ENCODE measurements at places on chromosomes 5 and 9. TPM values are rescaled to one million over a fixed set of nuclear protein-coding genes. Genes with fewer than 3 reads are reported as not detected.
A peak's percentile ranks its signal among the peaks of the same experiment; 100 is the strongest.

The CDX1 gene
- total RNA-seq = not detected

The PLPPR1 gene
- 0.19 TPM for total RNA-seq

The GNE gene
- 25.7 TPM for total RNA-seq

The DAB2IP gene
- 102 TPM for total RNA-seq

The IFNA13 gene
- total RNA-seq = not detected

DNA sequence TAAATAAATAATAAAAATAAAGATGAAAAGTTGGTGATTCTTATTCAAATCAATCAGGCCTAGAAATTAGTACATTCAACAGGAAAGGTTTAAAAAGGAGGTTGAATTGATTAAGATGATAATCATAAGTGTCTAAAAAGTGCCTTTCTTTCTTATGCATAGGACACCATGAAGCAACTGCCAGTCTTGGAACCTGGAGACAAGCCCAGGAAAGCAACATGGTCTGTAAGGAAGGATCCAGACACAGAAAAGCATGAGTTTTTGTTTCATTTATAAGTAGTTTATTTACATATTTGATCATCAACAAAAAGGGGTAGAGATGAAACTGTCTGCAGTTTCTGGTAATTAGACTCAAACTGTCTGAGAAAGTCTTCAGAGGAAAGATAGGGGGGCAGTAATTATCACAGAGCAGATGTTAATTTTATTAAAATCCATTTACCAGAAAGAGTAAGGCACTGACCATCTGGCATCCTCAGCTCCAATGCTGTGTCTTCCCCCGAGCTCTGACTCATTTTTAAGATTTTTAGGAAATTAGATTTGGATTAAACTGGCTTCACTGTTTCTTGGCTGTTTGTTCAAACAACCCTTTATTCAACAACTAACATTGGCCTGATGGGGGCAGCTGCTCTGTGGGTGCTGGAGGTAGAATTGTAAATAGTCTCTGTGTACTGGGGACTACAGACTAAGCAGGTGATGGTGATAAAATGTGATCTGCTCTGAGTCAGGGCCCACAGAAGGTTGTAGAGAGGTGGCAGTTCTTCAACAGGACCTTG is 2.7 kb downstream of the RABEPK start:
- no peak for DNase-seq
- no peak overlapping the region for H3K4me3 ChIP-seq
- H3K27me3 ChIP-seq = no peaks in the 10 kb centered on the region
- no peak overlapping the region for H3K27ac ChIP-seq
- peaks cover 47% of the 10 kb centered on the region for H3K36me3 ChIP-seq

- no peaks in the 10 kb centered on the region for H3K36me3 ChIP-seq
- H3K27me3 ChIP-seq = no peaks in the 10 kb centered on the region
- H3K4me1 ChIP-seq = peaks cover 30% of the 10 kb centered on the region
- DNase-seq = no peak
These were observed 56.7 kb upstream of the CLINT1 start for GRCh38 chr5:157915638-157916037.

DNA sequence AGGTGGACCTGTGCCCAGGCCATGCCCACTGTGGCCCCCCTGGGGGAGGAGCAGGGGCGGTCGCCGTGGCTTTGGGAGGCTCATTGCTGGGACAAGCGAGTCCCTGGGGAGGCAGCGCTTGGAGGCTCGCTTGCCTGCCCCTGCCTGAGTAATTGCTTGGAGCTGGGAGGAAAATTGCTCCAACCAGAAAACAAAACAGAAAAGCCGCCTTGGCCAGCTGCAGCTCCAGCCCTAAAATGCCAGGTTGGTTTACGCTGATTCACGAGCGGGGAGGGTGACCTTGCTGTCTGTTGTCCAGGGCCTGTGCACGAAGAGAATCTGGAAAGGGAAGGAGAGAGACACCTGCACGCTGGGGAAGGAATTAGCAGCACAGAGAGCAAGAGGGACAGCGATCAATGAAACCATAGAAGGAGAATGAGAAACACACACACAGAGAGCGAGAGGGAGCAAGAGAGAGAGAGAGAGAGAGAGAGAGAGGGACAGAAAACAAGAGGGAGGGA is 25.3 kb downstream of the NTNG2 start:
- no peak overlapping the region for H3K4me3 ChIP-seq
- no peaks in the 10 kb centered on the region for H3K4me1 ChIP-seq
- H3K36me3 ChIP-seq = no peaks in the 10 kb centered on the region
- H3K27me3 ChIP-seq = no peaks in the 10 kb centered on the region
- H3K27ac ChIP-seq = no peak overlapping the region

GRCh38 chr5:74519161-74519571 is 121.4 kb downstream of the ENC1 start:
- H3K27me3 ChIP-seq = no peaks in the 10 kb centered on the region
- H3K36me3 ChIP-seq = no peaks in the 10 kb centered on the region
- no peaks in the 10 kb centered on the region for H3K4me1 ChIP-seq
- DNase-seq = no peak
- no peak overlapping the region for H3K27ac ChIP-seq

- no peaks in the 10 kb centered on the region for H3K27me3 ChIP-seq
- no peak for DNase-seq
- peak overlapping the region; percentile 59 for H3K27ac ChIP-seq
- no peak overlapping the region for H3K4me3 ChIP-seq
- H3K36me3 ChIP-seq = no peaks in the 10 kb centered on the region
These were observed 19.0 kb downstream of the C9orf152 start for GRCh38 chr9:110188991-110189390.

GRCh38 chr9:116683535-116683934 is 3.6 kb upstream of the TRIM32 start:
- no peak for DNase-seq
- H3K4me3 ChIP-seq = no peak overlapping the region
- no peaks in the 10 kb centered on the region for H3K27me3 ChIP-seq
- no peak overlapping the region for H3K27ac ChIP-seq
- peaks cover 19% of the 10 kb centered on the region for H3K4me1 ChIP-seq

DNA sequence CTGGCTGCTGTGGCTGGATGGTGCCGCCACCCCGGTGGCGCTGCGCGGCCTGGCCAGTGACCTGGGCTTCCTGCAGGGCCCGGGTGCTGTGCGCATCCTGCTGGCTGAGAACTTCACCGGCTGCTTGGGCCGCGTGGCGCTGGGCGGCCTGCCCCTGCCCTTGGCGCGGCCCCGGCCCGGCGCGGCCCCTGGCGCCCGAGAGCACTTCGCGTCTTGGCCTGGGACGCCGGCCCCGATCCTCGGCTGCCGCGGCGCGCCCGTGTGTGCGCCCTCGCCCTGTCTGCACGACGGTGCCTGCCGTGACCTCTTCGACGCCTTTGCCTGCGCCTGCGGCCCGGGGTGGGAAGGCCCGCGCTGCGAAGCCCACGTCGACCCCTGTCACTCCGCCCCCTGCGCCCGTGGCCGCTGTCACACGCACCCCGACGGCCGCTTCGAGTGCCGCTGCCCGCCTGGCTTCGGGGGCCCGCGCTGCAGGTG is 17.5 kb downstream of the CRB2 start:
- H3K27me3 ChIP-seq = peaks cover 77% of the 10 kb centered on the region
- peaks cover 6% of the 10 kb centered on the region for H3K4me1 ChIP-seq
- no peaks in the 10 kb centered on the region for H3K36me3 ChIP-seq
- H3K4me3 ChIP-seq = no peak overlapping the region

- no peaks in the 10 kb centered on the region for H3K36me3 ChIP-seq
- DNase-seq = no peak
- no peaks in the 10 kb centered on the region for H3K27me3 ChIP-seq
- H3K4me1 ChIP-seq = no peaks in the 10 kb centered on the region
These were observed 240.7 kb downstream of the COX7C start for GRCh38 chr5:86858442-86858841.

DNA sequence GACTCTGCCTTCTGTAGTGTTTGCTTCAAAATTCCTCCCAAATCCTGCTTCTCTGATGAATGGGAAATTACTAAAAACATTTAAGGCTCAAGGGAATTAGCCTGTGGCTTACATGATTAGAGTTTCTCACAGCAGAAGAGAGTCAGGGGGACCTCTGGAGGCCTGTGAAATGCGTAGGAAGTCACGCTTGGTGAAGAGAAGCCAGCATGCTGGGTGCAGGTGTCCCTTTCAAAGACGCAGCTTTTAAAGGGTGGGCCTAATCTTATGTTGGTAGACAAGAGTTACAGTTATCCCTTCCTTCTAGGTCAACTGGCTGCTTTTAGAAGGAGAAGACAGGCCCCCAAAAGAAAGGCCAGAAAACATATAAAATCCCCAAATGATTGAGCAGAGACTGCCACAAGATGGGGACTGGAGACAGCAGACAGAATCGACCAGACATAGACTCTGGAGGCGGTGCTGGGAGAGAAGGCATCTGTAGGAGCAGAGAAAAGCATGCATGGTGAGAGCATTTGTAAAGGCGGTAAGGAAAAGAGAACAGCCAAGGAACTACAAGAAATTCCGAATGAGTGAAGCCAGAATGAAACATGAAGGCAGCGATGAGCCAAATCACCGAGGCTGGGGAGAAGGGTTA is 42.3 kb downstream of the B4GALT1 start:
- peaks cover 8% of the 10 kb centered on the region for H3K36me3 ChIP-seq
- no peak for DNase-seq
- H3K27ac ChIP-seq = no peak overlapping the region
- no peaks in the 10 kb centered on the region for H3K27me3 ChIP-seq
- H3K4me1 ChIP-seq = peaks cover 27% of the 10 kb centered on the region
- H3K4me3 ChIP-seq = no peak overlapping the region

DNA sequence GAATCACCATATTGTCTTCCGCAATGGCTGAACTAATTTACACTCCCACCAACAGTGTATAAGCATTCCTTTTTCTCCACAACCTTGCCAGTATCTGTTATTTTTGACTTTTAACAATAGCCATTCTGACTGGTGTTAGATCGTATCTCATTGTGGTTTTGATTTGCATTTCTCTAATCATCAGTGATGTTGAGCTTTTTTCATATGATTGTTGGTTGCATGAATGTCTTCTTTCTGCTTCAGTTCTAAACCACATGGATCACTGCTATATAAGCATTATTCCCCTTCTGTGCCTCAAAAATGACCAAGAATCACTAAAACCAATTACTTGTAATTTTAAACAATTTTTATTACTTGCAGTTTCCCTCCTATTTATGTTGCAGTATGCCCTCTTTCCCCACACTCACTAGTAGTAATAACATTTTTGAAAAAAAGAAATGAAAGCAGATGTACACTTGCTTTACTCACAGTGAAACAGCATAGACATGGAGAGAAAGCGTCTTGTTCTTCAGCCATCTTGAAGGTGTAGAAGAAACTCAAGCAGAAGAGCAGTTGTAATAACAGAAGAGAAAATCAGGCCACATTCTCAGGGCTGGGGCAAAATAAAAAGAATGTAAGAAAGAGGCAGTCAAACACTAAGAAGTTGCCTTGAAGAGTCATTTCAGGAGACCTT is 4.5 kb upstream of the TMEM252 start:
- no peaks in the 10 kb centered on the region for H3K27me3 ChIP-seq
- H3K4me1 ChIP-seq = peaks cover 37% of the 10 kb centered on the region
- no peaks in the 10 kb centered on the region for H3K36me3 ChIP-seq
- DNase-seq = no peak
- H3K4me3 ChIP-seq = no peak overlapping the region

DNA sequence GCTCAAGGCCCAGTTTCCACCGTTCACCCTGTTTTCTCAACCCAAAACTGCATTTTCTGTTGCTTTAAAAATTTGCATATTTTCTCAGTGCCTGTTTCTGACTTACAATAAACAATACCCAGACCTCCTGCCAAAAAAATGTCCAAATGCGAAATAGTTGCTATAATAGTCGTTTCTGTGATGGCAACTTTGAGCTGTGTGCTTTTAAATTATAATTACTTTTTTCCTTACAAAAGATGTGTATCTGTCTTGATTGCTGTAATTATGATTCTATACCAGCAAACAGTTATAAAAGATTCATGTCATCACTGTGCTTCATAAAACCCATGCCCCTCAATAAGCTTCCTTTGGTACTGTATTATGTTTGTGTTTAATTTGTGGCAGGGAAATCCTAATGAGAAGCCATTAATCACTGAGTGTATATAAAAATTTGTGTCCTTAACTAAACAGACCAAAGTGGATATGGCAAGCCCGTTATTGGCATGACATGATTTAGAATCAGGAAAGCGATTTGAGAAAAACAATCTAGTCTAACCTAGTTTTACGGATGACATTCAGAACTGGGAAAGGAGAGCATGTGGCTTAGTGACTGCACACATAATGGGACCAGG is 5.4 kb upstream of the SLC1A3 start:
- H3K4me1 ChIP-seq = peaks cover 13% of the 10 kb centered on the region
- no peak overlapping the region for H3K27ac ChIP-seq
- DNase-seq = no peak

GRCh38 chr9:107683566-107683965 is 194.0 kb upstream of the KLF4 start:
- H3K27ac ChIP-seq = no peak overlapping the region
- DNase-seq = no peak
- no peaks in the 10 kb centered on the region for H3K36me3 ChIP-seq
- H3K4me3 ChIP-seq = no peak overlapping the region
- H3K4me1 ChIP-seq = no peaks in the 10 kb centered on the region

DNA sequence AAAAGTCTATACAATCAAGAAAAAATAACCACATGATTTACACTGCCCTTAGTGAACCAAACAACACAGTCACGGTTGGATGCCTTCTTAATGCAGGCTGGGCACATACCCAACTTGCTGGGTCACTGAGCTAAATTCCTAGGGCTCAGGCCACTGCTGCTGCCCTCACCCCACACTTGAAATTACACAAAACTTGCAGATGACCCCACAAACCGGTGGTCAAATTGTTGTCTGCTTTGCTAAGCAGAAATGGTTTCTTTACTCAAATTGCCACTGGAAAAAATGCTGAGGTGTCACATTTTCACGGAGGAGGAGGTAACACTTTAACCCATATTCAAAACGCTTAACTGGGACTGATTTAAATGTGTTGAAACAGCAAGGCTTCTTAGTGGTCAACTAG is 62.4 kb downstream of the HMHB1 start:
- H3K27me3 ChIP-seq = no peaks in the 10 kb centered on the region
- DNase-seq = no peak
- H3K36me3 ChIP-seq = no peaks in the 10 kb centered on the region
- H3K4me3 ChIP-seq = no peak overlapping the region
- no peaks in the 10 kb centered on the region for H3K4me1 ChIP-seq

GRCh38 chr5:160260881-160261815 is 31.8 kb downstream of the FABP6 start:
- H3K27me3 ChIP-seq = no peaks in the 10 kb centered on the region
- no peak for DNase-seq
- H3K4me3 ChIP-seq = no peak overlapping the region
- H3K27ac ChIP-seq = no peak overlapping the region

GRCh38 chr9:8890695-8891094 is 1091.1 kb upstream of the DMAC1 start:
- no peaks in the 10 kb centered on the region for H3K27me3 ChIP-seq
- DNase-seq = no peak
- peaks cover 9% of the 10 kb centered on the region for H3K4me1 ChIP-seq
- H3K4me3 ChIP-seq = no peak overlapping the region
